ENCODE measurements at places on chromosomes 12 and 14. TPM values are rescaled to one million over a fixed set of nuclear protein-coding genes. Genes with fewer than 3 reads are reported as not detected.

Gene C3AR1
- polyA plus RNA-seq = 0.31 TPM

Gene ASCL1
- not detected for polyA plus RNA-seq

Gene DCN
- polyA plus RNA-seq = 792 TPM

Gene KRT83
- not detected for polyA plus RNA-seq

Gene PAPLN
- 0.83 TPM for polyA plus RNA-seq

Gene RDH12
- polyA plus RNA-seq = not detected

- DNase-seq = no peak
Measured at GRCh38 chr14:28774764-28775735, 8.5 kb downstream of the FOXG1 start.

GRCh38 chr12:24127919-24128721 is 178.7 kb upstream of the SOX5 start:
- no peak for DNase-seq

GRCh38 chr14:99600232-99600888 is 3.6 kb downstream of the CCDC85C start:
- no peak for DNase-seq

GRCh38 chr12:17478908-17479673 is 610.9 kb downstream of the RERGL start:
- no peak for DNase-seq

GRCh38 chr14:35688126-35688826 is 120.8 kb downstream of the RALGAPA1 start:
- DNase-seq = peak; percentile 37

- no peak for DNase-seq
Measured at GRCh38 chr12:15677228-15677627, 112.0 kb downstream of the EPS8 start.

DNA sequence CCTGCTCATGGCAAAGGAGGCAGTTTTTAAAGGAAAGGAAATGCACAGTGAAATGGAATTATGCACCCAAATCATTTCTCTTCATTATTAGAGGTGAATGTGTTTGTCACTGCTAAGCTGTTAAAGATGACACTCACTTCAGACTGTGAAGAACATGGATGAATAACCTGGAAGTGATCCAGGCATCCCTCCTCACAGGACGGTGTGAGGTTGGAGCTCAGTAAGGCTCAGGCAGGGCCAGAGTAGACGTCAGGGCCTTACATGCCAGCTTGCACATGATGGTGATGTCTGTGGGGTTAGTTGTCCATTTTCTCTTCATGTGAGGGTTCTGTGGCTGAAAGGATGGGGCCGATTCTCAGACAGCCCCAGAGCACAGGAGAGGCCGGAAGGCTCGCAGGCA is 273.1 kb downstream of the PCNX1 start:
- no peak for DNase-seq

DNA sequence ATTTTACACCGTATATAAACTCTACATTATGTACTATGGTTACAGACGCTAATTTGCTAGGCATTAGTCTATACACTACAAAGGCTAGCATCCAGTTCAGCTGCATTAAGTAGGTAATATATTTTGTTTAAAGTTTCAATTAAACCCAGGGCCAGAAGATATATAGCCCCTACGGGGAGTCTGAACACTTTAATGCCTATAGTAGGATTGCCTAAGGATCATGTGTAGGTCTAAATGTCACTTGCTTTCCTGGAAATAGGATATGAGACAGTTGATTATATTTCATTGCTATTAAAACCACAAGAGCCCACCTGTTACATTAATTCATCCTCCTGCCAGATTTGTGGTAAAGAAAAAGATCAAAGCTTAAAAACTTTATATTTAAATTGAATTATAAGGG is 286.9 kb downstream of the TMTC2 start:
- no peak for DNase-seq

DNA sequence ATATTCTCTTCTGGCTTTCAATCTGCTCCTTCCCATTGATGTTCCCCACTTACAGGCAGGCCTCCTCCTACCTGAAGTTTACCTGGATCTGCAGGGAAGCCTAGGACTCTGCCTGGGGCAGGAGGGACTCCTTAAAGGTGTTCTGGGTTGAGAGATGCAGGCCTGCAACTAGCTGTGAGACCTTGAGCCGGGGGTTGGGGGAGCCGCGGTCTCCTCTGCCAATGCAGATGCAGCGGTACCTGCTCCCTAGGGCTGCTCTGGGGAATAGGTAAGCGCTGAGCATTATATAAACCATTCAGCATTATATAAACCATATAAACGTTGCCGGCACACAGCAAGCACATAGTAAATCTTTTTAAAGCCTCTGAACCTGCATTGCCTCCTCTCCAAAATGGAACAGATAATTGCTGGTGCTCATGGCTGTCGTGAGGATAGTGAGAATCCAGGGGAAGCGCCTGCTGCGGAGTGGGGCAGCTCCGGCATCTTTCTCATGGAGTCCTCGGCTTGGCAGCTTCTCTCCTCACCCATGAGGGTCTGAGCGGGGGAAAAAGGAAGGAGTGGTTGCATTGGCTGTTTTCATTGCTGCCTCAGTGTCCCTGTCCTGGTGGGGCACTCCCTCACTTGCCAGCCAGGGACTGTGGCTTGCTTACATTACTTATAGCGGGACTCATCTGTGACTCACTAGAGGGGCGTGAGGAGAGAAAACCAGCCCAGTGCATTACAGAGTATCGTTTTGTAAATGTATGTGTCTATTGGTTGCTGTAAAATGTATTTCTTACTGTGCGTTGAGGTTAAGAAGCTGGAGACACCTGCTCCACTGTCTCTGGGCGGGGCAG is 12.5 kb upstream of the KRT80 start:
- peak; percentile 81 for DNase-seq

DNA sequence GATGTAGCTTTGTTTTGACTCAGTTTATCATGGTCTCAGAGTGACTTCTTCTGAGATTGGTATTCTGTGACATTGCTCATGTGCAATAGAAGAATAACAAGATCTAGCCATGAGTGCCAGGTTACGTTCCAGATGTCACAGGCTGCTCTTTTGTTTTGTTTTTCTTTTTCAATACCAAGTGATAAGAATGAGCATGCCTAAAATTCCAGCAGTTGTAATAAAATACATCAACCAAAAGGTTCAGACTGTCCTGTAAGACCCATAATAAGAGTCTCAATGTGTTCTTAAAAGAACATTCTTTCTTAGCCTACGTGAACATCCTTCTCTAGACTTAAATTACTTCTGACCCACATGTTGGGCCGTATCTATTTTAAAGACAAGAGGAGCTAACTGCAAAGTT is 669.2 kb downstream of the DIO2 start:
- DNase-seq = no peak

DNA sequence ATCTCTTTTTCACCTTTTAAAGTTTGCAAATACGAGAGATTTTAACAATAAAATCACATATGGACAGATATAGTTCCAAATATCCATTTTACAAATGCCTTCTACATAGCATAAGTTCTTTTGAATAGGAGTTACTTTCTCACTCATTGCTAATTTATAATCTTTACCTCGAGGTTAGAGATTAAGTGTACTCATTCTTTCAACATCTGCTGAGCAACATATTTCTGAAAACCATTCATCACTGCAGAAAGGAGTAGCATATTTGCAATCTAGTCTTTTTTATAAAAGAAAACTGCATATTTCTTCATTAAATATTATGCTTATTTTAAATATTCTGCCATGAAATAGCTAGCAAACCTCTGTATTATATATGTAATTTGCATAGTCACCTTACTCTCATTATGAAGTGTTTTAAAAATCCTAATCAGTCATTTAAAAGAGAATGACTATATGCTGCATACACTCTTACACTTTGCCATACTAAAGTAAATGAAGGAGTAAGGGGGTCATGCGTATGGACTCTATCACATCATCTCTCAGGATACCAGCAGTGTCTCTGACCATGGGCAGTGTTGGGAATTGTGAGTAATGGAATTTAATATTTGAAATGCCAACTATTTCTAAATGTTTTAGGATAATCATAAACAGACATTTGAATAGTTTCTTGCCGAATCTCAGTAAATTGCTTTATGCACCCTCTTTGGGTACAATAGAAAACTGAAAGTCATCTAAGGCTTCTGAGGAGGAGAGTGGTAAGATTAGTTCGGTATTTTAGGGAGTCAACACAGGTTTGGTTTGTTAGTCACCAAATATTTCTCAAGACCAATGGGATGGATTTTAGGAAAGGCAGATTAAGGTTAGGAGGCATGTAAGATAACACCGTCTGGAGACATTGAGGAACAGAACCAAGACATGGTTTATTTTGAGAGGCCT is 524.8 kb upstream of the ATP2B1 start:
- no peak for DNase-seq

GRCh38 chr14:93084866-93085857 is 30.6 kb downstream of the ITPK1 start:
- DNase-seq = no peak

DNA sequence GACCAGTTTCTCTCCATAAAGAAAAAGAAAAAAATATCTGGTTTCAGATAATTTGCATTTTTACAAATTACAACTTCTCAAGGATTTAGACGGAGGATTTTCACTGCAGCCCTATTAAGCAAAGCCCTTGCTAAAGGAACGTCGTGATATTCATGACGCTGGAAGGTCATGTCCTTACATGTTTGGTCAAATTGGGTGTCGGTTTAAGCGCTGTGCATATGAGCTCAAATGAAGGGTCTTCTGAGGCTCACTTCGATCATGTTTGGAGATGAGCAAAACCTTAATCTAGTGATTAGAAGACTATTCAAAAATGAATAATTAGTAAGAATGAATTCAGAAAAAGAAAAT is 67.3 kb upstream of the USP15 start:
- DNase-seq = no peak

GRCh38 chr12:104467346-104467837 is 10.6 kb downstream of the CHST11 start:
- no peak for DNase-seq

DNA sequence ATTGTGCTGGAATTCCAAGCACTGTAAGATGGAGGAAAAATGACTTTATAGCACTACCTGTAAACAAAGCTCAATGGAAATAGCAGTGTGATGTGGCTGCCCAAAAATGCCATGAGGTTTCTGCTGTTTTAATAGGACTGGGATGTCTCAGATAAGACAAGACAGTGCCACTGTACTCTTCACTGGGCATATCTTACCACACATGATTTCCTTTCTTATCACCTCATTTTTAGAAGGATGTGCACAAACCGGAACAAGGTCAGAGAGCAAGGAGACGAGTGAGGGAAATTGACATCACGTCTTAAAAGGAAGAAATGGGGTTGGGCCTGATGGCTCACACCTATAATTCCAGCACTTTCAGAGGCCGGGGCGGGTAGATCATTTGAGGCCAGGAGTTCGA is 38.4 kb upstream of the FGD4 start:
- no peak for DNase-seq
